ENCODE measurements at places on chromosomes 5 and 9.

DNA sequence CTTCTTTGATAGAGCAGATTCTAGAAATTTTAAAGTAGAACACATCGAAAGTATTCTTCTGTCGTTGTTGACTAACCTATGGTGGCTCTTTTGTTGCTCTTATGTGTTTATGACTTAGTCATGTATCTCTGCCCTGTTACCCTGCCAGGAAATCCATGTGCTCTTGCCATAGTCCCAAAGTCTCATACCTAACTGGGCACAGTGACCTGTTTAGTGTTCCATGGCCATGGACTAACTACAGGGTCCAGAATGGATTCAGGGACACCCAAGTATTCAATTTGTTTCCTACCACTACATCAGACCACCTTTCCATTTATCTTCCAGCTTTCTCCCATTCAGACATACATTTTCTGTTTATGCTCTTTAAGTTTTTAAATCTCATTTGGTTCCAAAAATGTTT, 18.0 kb downstream of the SLC44A1 start:
- no peak for DNase-seq

- DNase-seq: no peak
These were observed 102.2 kb upstream of the SPATA31D4 start for GRCh38 chr9:81825846-81826516.

DNA sequence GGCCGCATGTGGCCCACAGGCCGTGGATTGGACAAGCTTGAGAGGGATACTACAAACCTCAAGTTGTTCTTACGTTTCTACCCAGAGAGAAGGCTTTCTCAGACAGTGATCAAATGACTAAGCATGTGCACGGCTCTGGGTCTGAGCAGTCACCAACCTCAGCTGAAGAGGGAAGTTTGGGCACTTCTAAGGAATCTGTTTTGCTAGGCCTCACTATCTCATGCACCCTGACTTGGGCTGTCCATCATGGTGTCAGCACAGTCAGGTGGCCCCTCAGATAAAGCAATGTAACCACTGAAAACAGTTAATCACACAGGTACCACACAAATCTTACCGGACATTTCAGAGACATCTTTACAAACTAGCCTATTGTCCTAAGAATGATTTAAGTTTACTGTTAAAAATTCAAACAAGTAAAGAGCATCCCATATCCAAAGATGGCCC, 24.6 kb downstream of the CSF2 start:
- no peak for DNase-seq

DNA sequence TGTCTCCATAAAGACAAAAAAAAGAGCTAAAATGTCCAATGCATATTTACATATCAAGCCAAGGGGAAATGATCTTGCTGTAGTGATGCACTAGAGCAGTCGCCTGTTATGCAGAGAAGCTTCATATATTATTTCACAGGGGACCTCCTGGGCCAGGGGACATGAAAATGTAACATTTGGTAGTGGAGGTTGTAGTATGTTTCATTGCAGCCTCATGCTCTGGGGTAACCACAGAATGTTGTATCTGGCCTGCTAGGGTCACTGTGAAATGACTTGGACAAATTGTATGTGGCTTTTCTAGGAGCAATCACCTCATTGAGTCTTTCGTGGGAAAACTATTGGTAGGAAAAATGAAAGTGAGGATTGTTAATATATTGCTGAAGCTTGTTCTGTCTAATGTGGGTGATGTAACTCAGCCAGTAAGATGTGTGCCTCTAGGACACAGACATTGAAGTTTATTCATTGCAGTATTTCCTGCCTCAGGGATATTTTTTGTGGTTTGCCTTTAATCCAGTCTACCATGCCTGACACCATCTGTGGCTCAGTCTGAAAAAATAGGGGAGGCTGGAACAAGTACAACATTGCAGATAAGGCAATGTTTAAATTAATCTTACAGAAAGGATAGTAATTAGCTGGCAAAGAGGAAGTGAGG, 430.8 kb upstream of the TNC start:
- no peak for DNase-seq

DNA sequence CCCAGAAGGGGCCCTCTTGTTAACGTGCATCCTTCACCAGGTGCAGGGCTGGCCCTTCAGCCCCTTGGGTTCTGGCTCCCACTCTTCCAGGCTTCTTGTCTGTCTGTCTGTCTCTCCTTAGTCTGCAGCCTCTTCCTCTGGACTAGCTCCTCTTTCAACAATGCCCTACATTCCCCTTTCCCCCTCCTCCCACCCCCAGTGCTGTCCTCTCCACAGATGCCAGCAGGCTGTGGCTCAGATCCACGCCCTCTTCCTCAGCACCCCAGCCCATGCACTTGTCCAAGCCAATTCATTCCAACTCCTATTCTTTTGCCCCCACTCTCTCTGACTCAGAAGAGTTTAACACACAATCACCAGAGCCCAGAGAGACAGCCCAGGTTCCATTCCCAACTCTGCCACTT, 45.2 kb upstream of the ALDH1B1 start:
- DNase-seq: no peak

GRCh38 chr5:74239261-74239660, 401.3 kb downstream of the ENC1 start:
- DNase-seq: no peak

DNA sequence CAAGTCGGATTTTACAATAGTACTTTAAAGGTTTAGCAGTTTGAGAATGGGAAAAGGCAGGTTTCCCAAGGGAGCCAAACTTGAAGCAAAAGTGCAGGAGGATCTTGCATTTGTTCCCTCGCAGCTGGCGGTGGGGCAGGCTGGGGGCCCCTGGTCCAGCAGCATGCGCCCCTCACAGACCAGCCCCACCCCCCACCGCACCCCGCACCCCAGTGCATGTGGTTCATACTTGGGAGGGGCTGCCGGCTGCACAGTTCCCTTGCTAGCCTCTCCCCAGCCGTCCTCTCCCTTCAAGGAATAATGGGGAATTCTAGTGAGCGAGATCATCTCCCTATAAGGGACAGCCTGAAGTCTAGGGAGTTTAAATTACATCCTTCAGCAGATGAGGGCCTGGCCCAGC, 273.1 kb upstream of the IRX2 start:
- DNase-seq: no peak

GRCh38 chr5:143265995-143266394, 137.5 kb downstream of the NR3C1 start:
- no peak for DNase-seq

GRCh38 chr5:140113180-140113698, 670 bp upstream of the PURA start:
- no peak for DNase-seq

DNA sequence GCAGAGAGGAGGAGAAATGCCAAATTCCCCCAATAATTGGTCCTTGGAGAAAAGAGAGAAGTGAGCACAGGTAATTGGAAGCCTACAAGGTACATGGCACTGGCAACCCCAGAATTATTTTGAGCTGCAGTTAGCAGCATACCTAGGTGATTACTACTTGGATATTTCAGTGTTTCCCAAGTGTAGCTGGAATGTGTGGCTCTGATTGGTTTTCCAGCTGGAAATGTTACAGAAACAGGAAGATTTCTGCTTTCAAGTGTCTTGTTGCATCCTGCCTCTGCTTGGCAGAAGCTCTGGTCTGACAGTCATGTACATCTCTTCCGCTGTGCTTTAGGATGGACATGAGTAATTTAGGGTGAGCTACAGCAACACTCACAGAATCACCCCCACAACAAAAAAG, 262.1 kb downstream of the ENC1 start:
- DNase-seq: no peak

- DNase-seq: no peak
These were observed 521.3 kb downstream of the KCTD16 start for GRCh38 chr5:144691936-144692335.

DNA sequence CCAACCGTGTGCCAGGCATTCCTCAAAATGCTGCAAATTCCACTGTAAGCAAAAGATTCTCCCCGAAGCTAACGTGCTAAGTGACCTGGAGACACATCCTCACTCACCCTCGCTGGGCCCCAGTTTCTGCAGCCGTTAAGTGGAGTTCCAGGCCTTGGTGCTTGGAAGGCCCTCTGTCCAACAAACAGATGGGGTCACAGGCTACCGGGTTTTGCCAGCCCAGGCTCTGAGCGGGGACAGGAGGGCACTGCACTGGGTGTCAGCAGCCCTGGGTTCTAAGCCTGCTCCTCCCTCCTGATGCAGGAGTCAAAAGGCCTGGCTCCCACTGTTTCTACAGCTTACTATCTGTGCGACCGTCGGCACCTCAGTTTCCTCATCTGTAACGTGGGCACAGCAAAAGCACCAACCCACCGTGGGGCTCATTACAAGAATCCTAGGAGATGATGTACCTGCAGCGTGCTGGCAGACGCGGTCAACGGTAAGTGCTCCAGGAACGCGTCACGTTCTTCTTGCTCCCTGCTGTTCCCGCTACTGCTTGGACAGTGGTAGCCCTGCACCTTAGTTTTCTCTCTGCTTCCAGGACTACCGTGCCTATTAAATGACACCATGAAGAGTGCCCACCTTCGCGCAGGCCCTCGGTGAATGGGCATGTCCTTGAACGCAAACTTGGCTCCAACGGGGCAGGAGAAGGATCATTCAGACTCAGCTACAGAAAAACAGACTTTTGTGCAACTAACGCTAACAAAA, 84.8 kb downstream of the ADAMTS2 start:
- DNase-seq: no peak

- DNase-seq: no peak
These were observed 61.9 kb upstream of the ELL2 start for GRCh38 chr5:96023518-96023917.

GRCh38 chr5:112165897-112166737, 253.0 kb downstream of the EPB41L4A start:
- DNase-seq: no peak

DNA sequence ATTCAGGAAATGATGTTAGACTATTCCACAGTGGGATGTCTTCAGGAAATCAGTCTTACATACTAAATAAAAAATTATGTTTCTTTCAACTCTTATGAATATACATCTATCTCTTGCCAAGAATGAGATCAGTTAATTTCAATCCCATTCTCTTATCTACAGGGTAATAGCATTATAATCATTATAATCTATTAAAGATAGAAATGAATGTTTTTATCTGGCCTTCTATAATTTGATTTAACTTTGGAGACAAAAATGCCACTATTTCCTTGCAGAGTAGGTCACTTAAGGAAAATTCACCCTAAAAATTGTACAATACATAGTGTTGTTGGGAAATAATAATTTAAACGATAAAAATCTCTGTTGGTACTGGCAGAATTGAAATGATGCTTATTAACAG, 96.4 kb downstream of the HOMER1 start:
- no peak for DNase-seq

DNA sequence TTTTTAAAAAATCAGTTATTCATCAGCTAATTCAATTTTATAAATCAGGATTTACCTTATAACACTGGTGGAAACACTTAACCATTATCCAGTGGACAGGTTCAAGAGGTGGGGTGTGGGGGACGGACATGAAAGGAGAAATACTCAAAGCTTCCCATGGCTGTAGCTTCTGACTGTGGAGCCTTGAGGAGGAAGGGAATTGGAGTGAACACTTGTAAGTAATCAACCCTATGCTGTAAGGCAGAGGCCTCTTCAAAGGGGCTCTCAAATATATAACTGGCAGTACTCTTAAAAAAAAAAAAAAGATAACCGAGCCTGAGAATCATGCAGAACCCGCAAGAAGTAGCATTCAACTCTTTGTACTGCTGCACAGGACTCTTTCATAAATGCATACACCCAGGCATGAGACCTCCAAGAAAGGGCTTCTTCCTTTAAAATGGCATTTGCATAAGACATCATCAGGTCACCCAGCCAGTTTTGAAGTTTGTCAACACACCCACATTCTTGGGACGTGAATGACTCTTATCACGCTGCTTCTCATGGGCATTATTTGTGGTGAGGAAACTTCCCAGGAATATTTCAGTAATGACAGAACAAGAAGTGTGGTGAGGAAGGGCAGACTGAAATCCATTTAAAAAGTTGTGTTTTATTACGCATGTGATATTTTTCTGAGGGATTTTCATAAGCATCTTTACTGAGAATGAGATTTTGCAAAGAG, 8.1 kb downstream of the OSMR start:
- no peak for DNase-seq

GRCh38 chr9:133284362-133284761, 9.4 kb upstream of the ABO start:
- no peak for DNase-seq

DNA sequence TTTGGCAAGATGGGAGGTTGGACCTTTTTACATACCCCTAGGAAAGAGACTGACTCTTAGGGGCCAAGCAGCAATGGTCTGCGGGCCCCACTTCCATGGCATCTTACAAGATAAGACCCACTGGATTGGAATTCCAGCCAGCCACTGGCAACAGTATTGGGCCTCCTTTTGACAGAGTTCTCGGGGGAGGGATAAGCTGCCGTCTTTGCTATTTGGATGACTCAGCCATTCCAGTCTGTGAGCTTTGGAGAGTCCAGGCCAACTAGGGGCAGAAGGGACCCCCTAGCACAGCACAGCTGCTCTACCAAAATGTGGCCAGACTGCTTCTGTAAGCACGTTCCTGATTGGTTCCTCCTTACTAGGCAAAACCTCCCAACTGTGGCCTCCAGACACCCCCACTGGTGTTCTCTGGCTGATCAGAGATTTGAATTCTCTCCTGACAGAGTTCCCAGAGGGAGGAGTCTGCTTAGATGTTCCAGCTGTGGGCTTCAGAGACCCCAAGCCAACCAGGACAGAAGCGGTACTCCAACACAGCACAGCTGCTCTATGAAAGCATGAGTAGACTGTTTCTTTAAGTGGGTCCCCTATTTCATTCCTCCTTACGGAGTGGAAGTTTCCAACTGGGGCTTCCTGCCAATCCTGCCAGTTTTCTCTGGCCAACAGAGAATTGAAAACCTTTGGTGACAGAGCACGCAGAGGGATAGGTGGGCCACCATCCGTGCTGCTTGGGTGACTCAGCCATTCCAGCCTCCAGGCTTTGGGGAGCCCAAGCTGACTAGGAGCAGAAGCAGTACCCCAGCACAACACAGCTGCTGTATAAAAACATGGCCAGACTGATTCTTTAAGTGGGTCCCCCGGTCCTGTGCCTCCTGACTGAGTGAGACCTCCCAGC, 672.1 kb upstream of the RIOK2 start:
- DNase-seq: no peak

DNA sequence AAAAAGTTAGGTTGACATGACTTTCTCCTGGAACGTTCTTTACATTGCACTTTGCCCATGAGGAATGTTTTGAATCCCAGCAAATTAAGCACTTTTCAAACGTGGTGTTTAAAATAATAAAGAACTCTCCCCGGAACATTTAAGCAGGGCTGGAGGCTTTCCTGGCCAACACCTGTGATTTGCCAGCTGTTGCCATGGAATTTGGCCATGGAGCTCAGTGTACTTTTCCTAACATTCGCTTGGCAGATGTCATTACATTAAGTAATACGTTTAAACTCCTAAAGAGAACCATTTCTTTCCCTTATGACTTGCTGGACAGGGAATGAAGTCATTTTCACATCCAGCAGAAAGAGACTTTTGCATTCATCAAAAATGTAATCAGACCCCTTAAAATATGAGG, 146.1 kb downstream of the GAS1 start:
- DNase-seq: no peak

DNA sequence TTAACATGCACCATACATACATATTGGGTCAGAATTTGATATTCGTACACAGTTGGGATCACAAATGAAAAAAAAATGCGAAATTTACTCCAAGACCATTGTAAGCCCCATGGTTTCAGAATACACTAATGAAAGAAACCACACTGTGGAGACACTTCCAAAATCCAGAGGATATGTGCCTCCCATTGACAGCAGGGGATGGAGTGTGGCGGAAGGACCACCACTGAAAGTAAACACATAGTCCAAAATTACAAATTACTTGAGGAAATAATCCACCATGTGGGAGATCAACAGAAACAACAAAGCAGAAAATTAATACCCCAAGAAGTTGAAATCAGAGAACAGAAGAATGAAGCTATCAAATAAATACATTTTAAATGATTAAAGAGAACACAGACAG, 291.6 kb upstream of the PAPPA start:
- no peak for DNase-seq

GRCh38 chr9:15743512-15743911, 190.7 kb downstream of the CCDC171 start:
- no peak for DNase-seq
